ENCODE measurements at places on chromosomes 16 and 17.

DNA sequence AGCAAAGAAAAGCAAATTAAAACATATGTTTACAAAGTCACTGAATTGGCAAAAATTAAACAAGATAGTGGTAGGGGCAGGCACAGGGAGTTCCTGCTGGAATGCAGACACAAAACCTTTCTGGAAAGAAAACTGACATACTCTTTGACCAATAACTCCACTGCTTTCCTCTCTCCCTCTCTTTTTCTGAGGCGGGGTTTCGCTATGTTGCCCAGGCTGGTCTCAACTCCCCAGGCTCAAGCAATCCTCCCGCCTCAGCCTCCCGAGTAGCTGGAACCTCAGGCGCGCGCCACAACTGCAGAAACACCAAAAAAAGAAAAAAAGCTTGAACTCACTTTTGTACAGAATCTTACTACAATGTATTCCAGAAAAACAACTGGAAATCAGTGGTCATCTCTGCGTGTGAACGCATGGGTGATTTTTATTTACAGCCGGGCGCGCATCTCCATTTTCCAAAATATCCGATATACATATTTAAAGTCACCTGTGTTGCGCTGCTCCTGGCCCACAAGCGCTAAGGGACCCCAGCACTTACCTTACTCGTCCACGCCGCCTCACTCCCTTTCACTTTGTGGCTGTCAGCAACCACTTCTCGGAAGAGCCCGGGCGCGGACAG, 480 bp downstream of the TXNL4B start:
- DNase-seq, result no peak

DNA sequence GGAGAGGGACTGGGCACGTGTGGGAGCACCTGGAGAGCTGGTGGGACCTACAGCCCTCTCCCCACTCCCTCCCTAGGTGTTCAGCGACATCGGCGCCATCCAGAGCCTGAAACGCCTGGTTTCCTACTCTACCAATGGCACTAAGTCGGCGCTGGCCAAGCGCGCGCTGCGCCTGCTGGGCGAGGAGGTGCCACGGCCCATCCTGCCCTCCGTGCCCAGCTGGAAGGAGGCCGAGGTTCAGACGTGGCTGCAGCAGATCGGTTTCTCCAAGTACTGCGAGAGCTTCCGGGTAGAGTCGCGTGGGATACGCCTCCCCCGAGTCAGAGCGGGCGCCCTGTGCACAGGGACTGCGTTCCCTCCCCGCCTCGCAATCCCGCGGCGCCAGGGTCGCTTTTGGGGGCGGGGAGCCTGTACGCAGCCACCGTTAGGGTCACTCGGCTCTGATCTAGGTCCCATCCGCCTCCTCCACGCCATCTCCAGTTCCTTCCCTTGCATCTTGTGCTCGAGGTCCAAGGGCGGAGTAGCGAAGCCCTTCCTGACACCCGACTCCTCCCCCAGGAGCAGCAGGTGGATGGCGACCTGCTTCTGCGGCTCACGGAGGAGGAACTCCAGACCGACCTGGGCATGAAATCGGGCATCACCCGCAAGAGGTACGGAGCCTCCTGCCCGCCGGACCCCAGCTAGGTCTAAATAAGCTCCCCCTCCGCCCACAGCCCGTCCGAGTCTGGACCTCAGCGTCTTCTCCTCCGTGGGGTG, 13.0 kb downstream of the SARM1 start:
- peak; percentile 79 for DNase-seq

DNA sequence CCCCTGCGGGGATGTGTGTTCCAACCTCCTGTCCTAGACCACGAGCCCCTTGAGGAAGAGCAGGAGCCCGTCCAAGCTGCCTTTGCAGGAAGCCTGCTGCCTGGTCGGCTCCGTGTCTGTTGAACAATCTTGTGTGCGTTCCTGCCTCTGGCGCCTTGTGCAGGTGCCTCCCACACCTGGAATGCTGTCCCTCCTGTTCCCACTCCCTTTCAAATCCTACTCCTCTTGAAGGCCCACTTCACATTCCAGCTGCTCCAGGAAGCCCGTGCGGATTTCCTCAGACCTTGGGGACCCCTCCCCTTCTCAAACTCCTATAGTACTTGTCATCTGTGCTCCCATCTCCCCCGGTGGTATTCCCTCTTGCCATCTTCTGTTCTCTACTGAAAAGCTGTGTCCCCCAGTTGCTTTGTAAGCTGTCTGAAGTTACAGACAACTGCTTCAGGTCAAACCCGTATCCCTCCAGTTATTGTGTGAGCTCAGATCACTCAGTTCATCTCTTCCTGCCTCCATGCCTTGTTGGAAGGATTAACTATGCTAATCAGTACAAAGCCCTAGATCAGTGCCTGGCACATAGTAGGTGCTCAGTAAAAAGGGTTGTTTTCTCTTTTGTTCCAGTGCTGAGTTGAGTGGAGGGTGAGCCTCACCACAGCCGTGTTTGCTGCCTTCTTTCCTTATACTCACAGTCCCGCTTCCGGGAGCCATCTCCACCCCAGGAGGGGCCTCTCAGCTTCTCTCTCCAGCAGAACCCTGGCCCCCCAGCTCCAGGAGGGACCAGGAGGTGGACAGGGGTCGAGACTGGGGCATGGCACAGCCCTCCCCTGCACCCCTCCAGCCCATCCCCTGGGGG, 241.8 kb upstream of the CIBAR2 start:
- no peak for DNase-seq

- DNase-seq, result no peak
Measured at GRCh38 chr16:19020689-19021088, 37.0 kb downstream of the TMC7 start.

DNA sequence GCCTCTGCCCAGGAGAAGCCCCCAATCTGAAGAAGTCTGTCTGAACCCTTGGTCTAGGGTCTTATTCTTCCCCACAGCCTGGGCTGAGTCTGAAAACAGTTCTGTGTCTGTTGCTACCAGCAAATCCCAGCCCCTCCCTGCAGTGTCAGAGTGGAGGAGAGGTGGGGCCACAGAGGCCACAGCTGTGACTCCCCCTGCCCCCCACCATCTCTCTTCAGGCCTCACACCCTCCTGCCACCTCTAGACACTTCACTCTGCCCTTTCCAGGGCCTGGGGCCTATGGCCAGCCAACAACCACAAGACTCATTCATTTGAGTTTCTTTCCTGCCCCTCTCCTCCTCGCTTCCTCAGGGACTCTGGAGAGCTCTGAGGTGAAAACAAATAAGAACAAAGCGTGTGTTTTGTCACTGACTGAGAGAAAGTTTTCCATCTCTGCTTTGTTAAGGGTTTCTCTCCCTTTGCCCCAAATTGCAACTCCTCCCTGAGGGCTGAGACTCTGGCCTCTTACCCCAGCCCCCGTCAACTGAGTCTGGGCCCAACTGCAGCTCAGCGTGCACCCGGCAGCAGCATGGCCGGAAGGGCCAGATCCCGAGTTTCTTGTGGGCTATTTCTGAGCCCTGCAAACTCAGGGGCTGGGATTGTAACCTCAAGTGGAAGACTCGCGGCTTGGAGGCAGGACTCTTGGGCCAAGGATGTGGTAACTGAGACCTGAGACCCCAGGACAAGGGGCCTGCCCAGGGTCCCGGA, 13.2 kb downstream of the C17orf50 start:
- DNase-seq, result no peak

- DNase-seq, result no peak
Measured at GRCh38 chr16:77660311-77660710, 62.0 kb upstream of the NUDT7 start.

- peak; percentile 62 for DNase-seq
Measured at GRCh38 chr17:42456223-42457106, 2.2 kb upstream of the ATP6V0A1 start.
